ENCODE measurements at places on chromosomes 1 and 21.

DNA sequence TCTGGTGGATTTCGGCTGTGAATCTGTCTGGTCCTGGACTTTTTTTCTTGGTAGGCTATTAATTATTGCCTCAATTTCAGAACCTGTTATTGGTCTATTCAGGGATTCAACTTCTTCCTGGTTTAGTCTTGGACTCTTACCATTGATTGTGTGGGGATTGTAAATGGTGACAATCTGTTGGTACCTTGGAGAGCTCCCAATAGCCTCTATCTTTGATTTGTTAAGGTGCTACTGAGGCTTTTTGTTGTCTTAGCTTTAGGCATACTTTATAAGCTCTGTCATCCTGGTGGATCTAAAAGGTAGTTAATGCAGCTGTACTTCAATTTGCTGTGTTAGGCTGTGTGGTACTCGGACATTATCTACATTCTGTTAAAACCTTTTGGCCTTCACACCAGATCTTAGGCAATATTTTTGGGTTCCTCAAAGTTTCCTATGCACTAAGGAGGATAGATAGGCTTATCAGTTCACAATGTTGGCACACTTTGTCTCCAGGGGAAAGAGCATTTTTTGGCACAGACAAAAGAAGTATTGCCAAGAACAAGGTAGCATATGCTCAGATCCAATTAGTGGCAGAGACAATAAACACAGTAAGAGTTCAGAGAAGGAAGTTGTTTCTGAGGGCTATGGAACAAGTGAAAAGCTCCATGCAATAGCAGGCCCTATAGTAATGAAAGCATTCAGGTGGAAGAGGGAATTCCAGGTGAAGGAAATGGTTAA, 230.4 kb downstream of the PDE4B start:
- DNase-seq: no peak

GRCh38 chr1:231971397-231972110, 345.0 kb downstream of the DISC1 start:
- no peak for DNase-seq

GRCh38 chr1:11664336-11665065, 501 bp downstream of the FBXO6 start:
- DNase-seq: no peak

GRCh38 chr1:8570465-8570864, 247.0 kb downstream of the RERE start:
- no peak for DNase-seq

GRCh38 chr1:232751393-232752140, 53.6 kb upstream of the MAP10 start:
- DNase-seq: no peak

DNA sequence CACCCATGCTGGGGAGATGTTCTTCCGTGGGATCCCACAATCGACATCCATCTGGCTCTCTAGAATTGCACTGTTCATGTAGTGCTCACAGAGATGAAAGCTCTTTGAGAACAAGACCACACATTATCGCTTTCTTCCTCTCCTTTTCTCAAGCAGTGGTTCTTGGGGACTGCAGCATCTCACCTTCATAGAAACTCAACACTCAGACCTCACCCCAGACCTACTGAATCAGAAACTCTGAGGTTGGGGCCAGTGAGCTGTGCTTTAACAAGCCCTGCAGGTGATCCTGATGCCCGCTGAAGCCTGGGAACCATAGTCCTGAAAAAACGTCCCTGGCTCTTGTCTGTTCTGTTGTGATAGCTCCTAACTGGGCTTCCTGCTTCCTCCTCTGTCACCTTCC, 251.3 kb upstream of the FGGY start:
- DNase-seq: no peak

GRCh38 chr1:21562896-21563295, 53.7 kb downstream of the ALPL start:
- no peak for DNase-seq

DNA sequence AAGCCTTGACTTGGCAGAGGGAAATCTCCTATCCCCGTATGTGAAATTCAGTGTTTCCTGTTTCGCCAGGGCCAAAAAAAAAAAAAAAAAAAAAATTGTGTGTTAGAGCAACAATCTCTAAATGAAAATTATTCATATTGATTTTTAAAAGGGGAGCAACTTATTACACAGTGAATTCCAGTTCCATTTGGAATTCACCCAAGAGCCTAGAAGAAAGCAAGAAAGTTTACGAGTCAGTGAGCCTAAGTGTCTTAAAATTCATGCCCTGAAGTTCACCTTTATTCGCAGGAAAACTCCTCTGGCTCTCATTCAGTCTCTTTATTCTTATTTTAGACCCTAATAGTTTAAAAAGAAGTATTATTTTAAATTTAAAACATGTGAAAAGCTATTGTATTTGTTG, 42.1 kb upstream of the HUNK start:
- DNase-seq: no peak

DNA sequence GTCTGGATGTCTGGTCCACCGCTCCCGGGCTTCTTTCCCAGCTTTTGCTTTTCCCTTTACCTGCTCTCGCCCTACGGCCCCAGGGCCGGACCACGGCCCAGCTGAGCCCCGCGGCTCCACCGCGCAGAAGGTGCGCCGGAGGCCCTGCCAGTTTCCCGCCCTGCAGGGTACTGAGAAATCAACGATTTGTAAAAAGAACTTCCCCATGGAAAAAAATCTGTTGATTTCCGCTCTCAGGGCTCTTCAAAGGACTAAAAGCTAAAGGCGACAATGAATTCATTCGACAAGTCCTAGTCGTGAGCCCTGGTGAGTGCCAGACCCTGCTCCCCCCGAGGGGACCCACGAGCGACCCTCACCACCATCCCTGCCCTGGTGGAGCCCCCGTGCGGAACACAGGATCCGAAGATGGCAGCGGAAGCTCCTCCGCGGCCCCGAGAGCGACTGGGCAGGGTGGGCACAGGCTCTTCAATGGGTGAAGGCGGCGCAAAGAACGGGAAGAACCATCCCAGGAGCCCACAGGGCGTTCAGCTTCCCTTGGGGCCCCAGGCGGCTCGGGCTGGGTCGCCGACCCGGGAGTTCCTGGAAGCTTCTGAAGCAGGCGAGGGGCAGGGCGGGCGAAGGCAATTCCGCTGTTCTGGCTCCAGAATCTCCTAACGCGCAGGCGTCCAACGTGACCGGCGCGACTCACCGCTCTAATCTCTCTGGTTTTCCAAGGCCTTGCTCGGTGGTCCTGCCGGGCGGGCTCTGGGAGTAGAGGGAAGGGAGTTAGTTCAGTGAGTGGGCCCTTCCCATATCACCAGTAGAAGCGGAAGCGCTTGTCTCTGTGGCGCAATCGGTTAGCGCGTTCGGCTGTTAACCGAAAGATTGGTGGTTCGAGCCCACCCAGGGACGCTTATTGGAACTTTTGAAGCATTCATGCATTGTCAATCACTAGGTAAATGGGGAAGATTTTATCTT, 6.6 kb upstream of the RNU1-2 start:
- no peak for DNase-seq

DNA sequence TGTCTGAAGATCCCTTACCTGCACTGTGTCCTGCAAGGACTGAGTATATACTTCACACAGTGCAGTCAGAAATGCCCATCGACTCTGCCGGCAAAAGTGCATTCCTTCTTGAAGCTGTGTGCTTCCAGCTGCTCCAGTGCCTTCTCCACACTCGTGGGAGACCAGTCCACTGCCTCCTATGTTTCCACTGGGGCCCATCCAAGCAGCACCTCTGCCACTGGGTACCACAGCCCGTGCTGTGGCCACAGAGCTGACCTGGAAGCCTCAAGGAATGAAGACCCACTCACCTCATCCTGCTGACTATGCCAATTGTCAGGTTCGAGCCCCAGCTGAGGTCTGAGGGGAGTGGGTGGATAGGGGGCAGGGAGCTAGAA, 108.1 kb downstream of the GDAP2 start:
- no peak for DNase-seq

DNA sequence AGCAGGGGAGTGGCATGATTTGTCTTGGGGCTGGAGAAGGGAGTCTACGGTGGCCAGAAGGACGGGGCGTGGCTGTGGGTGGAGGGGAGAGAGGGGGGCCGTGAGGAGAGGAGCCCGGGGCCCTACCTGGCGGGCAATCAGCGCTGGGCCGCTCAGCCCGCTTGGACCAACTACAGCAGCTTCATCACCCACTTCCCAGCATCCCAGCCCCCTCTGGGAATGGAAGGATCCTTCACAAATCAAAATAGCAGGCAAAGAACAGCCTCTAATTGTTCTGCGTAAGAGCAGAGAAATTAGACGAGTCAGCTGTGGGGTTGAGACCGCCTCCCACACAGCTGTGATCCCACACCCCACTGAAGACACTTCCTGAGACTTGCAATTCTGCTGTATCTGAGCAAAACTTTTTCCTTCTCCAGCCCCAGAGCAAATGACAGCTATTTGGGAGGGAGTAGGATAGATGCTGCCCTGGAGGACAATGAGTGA, 43.5 kb downstream of the OPRD1 start:
- DNase-seq: no peak

DNA sequence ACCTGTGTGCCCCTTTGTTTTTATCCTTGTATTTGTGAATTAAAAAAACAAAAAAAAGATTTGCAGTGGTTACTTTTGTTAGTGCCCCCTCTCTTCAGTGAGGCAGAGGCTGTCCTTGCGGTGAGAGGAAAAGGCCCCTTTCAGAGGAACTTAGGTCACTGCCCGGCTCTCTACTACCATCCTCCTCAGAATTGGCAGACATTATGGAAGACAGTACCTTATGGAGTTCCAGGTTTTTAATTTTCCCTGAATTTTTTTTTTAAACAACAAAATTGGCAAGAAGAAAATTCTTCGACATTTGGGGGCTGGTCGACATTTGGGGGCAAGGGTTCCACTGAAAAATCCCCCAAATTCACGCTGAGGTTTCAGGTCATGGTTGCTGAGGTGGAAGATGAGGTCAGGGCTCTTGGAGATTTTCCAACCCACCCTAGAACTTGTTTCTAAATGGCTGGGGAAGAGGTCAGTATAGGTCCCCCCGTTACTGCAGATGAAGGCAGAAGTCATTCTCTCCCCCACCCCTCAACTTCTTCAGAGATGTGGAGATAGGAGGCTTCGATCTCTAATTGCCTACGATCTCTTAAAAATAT, 5.3 kb downstream of the RXFP4 start:
- DNase-seq: no peak

DNA sequence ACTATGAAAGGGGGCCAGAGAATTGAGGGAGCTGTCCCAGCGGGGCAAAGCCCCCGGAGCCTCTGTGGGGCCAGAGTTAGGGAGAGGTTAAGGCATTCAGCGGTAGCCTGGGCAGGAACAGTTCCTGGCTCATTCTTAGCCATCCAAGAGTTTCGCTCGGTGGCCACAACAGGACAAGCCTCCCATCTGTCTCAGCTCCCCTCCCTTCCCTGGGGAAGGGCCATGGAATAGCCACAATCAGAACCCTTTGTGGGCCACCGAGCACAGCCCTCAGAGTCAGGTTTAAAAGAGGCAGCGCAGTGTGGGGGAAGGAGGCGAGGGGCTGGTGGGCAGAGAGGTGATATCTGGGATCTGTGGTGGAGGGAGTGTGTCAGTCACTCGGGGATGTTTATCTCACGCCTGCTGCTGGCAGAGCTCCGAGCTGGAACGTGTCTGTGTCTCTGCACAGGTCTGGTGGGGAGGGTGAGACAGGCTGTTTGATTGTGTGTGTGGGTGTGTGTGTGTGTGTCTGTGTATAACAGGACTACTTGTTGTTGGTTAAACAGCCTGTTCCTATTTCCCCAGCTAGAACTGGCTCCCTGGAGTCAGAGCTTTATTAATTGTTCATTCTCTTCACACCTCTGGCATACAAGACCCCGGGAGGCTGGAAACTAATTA, 49.6 kb upstream of the GOLT1A start:
- DNase-seq: no peak

- no peak for DNase-seq
Observed at GRCh38 chr1:184387069-184387475, 243 bp downstream of the C1orf21 start.

DNA sequence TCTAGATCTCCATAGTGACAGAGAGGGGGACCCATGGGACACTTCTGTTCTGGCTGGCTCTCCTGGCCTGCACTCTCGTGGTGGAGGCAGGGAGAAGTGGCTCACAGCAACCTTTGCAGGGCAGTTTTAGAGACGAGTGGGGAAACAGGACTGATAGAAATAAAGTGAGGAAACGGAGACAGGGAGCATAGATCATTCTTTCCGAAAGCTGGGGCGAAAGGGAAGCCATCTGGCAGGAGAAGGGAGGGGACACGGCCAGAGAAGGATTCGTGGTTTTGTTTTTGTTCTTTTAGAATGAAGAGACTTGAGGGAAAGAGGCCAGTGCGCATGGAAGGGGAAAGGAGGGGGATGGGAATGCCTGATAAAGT, 3.5 kb downstream of the TIE1 start:
- no peak for DNase-seq

DNA sequence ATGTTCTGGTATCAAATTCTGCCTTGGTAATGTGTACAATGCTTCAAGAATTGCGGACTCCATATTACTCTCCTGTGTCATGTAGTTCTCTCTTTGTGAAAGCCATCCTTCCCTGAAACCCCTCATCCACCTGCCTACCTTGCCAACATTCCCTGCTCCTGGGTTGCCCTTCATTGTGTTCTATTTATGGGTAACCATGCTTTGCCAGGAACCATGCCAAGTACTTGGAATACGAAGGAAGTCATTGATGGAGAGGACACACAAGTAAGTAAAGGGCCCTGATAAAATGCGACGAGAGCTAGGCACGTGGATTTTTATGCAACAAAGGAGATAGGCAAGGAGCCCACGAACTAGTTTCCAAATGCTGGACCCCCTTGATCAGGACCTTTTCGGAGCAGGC, 300.8 kb downstream of the DISC1 start:
- no peak for DNase-seq

- no peak for DNase-seq
Observed at GRCh38 chr1:47537268-47537667, 99.4 kb downstream of the FOXD2 start.

DNA sequence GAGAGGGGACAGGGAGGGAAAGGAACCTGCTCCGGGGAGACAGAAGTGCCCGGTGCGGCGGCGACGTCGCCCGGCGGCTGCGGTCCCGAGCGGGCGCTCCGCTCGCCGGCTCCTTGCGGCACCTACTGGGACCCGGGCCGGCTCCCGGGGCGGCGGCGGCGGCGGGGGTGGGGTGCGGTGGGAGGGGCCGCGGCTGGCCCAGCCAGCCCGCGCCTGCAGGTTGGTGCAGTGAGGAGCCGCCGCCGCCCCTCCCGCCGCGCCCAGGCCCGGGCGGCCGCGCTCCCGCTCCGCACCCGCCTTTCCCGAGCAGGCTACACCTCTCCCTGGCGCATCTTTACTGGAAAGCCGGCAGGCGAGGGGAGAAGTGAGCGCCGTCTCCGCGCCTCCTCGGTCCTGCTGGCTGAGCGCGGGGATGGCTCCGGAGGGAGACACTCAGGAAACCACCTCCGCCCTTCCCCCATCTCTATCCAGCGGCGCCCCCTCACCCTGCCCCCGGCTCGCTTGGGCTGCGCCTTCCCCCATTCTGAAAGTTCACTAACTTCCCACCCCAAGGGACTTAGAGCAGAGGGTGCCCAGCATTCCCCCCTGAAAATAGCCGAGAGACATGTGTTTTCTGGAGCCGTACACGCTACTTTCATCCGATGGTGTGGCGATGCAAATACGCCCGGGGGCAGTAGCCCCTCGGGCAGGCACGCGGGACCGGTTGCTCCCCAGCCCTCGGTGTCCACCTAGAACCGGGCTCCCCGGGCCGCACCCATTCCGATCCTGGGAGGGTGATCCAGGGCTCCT, at the start of gene PLD5:
TSS of gene PLD5 (minus strand) at position 127 of the 789 bp plus-strand sequence.
- DNase-seq: peak; percentile 35
